ENCODE measurements at places on chromosomes 16 and 17.
A peak's percentile ranks its signal among the peaks of the same experiment; 100 is the strongest.

GRCh38 chr17:2238432-2239169 lies 65.0 kb downstream of the SMG6 start:
- DNase-seq = peak; percentile 60

GRCh38 chr16:30903596-30903995 lies 7.2 kb downstream of the CTF1 start:
- peak; percentile 43 for DNase-seq

DNA sequence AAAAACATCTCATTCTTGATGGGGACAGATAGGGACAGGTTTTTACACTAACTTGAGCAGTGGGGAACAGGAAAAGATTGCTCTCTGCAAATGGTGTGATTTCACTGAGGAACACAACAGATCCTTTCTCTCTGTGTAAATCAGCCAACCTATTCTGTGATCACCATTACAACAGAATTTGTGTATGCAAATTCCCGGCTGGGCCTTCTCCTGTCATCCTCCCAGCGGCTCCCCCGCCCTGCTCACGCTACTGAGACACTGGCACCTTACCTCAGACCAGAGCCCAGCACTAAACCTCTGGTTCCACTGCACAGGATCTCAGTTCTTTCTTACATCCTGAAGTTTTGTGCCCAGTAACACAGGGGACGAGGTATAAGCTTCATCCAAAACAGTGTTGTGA lies 97.0 kb upstream of the FA2H start:
- no peak for DNase-seq

GRCh38 chr16:8863594-8864424 lies 5.0 kb downstream of the CARHSP1 start:
- no peak for DNase-seq

GRCh38 chr16:5231246-5231759 lies 133.7 kb upstream of the EEF2KMT start:
- no peak for DNase-seq

GRCh38 chr17:48554412-48555257 lies 9.7 kb upstream of the HOXB2 start:
- DNase-seq = no peak

- DNase-seq = no peak
These were observed 11.8 kb upstream of the SULT1A1 start for GRCh38 chr16:28621481-28622155.

- no peak for DNase-seq
These were observed 38.4 kb downstream of the ZCCHC14 start for GRCh38 chr16:87454391-87454790.

DNA sequence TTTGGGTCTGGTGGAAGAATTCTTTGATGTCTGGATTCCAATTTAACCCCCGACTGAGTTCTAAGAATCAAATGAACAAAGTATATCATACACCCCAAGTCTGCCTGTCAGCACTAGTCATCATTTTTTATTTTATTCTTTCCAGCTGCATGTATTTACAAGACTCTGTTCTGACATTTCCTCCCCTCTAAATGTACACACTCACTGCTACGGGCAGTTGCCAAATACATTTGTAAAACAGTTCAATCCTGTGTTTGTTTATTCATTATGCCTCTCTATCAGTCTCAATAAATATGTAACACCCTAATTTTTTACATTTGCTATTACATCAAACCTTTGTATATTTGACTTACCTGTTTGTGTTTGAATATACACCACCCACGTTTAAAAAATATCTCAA lies 422.3 kb upstream of the PSMD7 start:
- DNase-seq = no peak

Measured in gastrocnemius medialis (tissue), 4 donors.